ENCODE measurements at places on chromosomes 1 and 21.

DNA sequence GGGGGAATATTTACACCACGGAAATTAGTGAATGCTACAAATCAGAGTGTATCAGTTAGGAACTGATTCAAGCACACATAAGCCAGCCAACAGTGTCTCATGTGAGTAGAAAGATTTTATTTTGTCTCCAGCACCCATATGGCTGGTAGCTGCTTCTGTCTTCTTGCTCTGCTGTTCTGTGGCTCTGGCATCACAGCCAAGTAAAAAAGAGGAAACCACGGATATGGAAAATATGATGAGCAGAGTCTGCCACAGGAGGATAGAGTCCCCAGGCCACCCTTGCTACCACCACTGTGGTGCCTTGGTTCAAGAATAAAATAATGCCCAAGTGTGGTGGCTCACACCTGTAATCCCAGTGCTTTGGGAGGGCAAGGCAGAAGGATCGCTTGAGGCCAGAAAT, 53.6 kb upstream of the SPOCD1 start:
- no peak for DNase-seq

GRCh38 chr21:42556476-42556875, 42.8 kb downstream of the SLC37A1 start:
- DNase-seq: no peak

- no peak for DNase-seq
Measured at GRCh38 chr1:62389531-62389930, 47.3 kb upstream of the USP1 start.

GRCh38 chr1:201514466-201514865, 7.5 kb upstream of the CSRP1 start:
- no peak for DNase-seq

- no peak for DNase-seq
Measured at GRCh38 chr1:64933296-64934070, 32.9 kb downstream of the JAK1 start.

GRCh38 chr1:31272369-31272768, 24.2 kb downstream of the SNRNP40 start:
- no peak for DNase-seq

All from stimulated activated CD4-positive, alpha-beta T cell treated with anti-CD3 and anti-CD28 coated beads, TNF-alpha, amount 100 ng/mL, for 24 hours (primary cell).